Stromal cell of bone marrow (primary cell): ENCODE measurements at places on chromosomes 2 and 18.

- DNase-seq: peak; percentile 67
Measured at GRCh38 chr18:57803103-57803969, at the start of gene ATP8B1. ATP8B1 (minus strand) TSS chr18:57803315; CDS start chr18:57731807, 71,508 bp downstream.

DNA sequence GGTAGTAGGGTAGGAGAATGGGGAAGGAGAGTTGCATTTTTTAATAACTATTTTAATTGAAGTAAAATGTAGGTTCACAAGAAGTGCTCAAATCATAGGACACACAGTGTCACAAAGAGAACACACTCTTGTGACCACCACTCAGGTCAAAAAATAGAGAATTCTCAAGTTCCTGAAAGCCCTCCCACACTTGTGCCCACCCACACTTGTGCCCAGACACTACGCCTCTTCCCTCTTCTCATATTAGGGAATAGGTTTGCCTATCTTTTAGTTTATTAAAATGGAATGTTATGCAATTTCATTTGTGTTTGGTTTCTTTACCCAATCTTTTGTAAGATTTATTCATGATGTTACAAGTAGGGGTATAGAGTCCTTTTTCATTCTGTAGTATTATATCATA is 67.2 kb downstream of the UGGT1 start:
- no peak for DNase-seq

DNA sequence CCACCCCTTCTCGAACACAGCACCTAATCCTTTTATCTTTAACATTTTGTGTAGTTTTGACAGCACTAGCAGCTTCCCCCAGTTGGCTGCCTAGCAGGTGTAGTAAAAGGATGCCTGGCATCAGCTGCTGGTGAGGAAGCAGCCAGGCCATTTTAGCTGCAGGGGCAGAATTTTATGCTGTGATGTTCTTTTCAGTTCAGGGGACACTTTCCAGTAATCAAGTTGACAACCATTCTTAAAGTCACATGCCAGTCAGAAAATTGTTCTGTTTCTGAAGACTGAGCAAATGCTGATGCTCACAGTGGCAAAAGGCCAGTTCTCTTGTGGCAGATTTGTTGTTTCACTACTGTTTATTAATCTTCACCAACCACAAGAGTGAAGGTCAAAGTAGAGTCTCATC is 570.8 kb downstream of the CCDC85A start:
- no peak for DNase-seq

GRCh38 chr2:65320042-65320725 is 92.6 kb downstream of the ACTR2 start:
- peak; percentile 88 for DNase-seq

DNA sequence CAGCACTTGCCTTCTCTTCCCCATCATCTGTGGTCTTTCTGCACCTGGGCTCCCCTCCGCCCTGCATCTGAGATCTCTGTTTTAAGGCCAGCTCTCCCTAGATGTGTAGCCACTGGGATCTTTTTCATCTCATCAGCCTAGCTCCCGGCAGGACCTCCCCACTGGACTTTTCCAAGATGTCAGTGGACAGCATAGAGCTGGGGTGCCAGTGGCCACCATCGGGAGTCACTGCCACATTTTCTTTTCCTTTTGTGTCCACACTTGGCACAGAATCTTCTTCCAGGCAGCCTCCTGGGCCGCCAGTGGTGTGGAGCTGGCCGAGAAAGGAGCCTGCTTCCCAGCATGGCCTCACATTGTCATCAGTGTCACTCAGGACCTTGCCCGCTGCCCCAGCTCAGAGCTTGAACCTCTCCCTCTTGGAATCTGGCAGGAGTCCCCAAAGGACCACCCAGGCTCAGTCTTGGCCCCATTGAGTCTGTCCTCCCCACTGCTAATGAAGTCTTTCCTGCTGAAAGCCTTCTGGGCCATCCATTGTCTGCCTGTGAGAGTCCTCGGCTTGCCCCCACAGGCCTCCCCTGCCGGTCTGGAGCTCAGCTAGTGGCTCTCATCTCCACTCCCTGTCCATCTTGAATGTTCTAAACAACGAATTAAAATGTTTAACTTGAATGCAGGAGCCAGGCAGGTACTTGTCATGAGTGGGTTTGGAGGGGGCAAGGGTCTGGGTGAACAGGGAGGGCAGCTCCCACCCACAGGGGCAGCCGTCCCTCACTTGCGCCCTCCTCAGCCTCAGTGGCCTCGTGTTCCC is 324.4 kb downstream of the GBX2 start:
- no peak for DNase-seq

DNA sequence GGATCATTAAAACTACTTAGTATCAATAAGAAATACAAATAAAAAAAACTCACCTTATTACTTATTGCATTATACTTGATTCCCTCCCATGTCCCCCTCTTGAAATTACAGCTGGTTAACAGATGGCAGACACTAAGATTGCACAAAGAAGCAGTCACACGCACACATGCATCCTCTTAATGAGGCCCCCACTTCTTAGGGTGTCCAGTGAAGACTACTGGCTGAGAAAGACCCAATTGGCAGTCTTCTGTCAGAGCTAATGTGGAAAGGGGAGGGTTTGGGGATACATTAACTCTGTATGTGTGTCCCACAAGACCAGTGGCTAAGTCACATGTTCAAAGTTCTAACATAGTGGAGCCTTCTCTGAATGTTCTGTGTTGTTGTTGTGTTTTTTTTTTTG is 210.7 kb downstream of the MTX2 start:
- DNase-seq: no peak

DNA sequence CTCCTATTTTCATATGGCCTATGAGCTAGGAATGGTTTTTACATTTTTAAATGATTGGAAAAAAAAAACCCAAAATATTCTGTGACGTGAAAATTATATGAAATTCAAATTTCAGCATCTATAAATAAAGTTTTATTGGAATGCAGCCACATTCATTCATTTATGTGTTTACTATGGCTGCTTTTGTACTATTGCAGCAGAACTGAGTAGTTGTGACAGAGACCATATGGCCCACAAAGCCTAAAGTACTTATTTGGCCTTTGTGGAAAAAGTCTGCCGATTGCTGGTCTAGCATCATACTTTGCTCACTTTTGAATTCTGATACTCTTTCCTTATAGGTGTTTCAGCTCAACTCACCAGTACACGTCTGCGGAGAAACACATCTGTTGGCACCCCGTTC is 39.0 kb downstream of the MYO3B start:
- no peak for DNase-seq

GRCh38 chr2:25280051-25280687 is 61.6 kb downstream of the DNMT3A start:
- DNase-seq: no peak

GRCh38 chr2:219445220-219445640 is 10.6 kb downstream of the SPEG start:
- DNase-seq: no peak

DNA sequence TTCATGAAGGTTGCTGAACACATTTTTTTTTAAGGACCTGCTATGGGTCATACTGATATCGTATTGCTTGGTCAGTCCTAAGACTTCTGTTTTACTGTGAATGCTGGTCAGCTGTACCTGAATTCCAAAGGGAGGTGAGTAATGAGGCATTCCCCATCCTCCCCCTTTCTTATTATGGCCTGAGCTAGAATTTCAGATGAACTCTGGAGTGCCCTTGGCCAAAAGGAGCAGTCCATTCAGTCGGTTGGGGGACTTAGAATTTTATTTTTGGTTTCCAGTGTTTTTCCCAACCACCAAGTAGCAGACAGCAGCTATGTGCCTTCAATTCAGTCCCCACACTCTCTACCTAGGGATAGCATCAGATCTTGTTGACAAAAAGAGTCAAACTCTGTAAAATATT is 26.9 kb upstream of the PDCL3 start:
- no peak for DNase-seq

- DNase-seq: peak; percentile 73
Measured at GRCh38 chr2:239002954-239003623, 155.2 kb downstream of the TWIST2 start.

DNA sequence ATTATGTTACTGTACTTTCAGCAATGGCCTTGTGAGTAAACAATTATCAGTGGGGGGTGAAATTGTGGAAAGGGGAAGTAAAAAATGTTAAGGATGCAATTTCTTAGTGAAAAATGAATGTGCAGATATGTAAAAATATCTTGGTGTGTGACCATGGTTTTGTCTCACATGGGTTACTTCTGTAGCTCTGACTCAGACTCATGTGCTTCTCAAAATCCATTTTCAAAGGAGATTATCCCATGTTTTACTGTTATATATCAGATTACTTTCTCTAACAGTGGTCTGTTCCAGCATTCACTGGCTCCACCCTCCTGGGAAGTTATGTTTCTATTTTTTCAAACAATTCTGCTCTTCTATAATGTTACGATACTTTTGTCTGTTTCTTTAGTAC is 298.2 kb upstream of the COL3A1 start:
- peak; percentile 79 for DNase-seq

GRCh38 chr18:44039826-44040225 is 640.9 kb upstream of the SETBP1 start:
- no peak for DNase-seq

DNA sequence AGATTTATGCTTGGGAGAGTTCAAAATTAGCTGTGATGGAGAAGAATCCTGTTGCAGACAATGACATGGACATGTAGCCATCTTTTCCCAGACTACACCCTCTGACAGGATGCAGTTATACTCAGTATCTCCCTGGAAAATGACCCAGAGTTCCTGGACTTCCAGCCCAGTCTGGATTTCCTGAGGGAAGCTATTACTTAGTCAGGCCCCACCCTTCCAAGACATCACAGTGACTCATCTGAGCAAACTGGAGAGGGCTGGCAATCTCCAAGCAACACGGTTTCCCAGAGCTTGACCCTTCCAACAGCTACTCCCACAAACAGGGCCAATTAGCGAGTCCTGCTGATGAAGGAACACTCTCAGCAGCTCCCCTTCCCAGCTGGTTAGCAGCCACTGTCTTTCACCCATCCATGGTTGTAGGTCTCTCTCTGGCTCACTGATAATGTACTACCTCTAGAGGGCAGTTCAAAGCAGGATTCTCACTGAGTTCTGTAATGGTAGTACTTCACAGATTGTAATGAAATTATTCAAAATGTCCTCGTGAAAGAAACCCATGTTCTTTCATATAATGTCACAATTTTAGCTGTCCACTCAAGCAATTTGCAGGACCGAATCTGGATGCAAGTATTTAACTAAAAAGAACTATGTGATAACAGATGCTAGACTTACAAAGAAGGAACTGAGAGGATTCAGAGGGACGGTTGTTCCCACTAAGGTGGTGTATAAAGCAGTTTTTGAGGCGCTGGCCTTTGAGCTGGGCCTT is 110.2 kb downstream of the MDH1 start:
- peak; percentile 90 for DNase-seq

DNA sequence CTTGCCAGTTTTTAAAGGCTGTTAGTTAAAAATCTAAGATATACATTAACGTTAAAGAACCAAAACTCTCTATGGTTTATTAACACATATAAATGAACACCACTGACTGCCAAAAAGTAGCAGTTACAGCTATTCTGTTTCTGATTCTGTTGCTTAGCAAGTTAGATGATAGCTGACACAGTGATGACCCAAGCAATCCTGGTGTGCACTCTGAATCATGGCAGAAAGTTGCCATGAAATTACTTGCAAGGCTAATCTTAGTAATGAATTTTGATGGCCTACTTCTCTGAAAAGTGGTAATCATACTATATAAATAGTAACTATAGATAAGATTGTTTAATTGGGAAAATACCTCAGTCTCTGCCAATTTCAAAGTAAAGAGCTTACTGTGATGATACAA is 57.7 kb downstream of the ROCK2 start:
- peak; percentile 41 for DNase-seq

DNA sequence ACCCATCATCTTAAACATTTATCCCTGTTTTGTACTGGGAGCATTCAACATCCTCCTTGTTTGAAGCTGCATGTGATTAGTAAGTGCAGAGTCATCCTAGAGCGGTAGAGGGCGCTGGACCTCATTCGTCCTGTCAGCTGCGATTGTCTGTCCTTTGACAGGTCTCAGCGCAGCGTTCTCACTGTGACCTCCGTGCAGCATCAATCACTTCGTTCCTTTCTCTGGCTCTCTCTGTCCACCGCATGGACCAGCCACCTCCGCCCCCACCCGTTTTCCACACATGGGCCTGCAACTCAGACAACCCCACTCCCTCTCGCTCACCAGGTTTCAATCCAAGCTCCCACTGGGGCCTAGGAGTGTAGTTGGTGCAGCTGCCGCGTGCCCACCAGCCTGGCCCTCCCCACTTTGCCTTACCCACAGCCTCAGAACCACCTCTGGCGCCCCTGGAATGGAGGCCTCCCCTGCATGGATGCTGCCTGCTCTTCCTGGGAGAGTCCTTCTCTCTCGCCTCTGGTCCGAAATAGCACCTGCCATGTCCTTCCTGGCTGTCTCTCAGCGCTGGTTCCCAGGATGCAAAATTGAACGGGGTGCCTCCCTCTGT is 90.5 kb downstream of the NDUFA10 start:
- no peak for DNase-seq

DNA sequence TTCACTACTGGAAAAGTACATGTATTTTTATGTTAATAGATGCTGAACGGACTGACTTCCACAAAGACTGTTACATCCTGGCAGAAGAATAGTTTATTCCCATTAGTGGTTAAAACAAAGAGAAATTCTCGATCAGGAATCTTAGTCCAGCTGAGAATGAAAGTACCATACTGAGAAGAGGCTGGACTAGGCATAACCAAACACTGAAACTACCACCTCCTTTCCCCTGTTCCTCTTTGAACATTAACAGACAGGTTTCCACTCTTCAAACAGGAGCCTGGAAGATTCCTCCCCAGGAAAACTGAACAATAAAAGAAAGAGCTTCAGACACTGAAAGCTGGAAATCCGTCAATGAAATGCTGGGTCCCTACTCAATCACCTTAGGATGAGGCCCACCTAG is 25.8 kb downstream of the LDAH start:
- no peak for DNase-seq

DNA sequence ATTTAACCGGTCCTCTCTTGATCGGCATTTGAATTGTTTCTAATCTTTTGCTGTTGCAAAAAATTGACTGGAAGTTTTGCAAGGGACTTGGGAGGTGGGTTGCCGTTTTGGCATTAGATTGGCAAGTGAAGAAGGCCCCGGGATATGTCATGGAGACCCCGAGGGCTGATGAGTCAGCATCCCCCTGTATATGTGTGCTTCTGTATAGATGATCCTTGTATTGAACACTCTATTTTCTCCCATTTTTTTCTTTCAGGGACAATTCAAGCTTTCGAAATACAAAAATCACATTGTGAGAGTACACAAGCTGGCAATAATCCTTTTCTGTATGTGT is 30.1 kb downstream of the EIF4E2 start:
- DNase-seq: no peak

DNA sequence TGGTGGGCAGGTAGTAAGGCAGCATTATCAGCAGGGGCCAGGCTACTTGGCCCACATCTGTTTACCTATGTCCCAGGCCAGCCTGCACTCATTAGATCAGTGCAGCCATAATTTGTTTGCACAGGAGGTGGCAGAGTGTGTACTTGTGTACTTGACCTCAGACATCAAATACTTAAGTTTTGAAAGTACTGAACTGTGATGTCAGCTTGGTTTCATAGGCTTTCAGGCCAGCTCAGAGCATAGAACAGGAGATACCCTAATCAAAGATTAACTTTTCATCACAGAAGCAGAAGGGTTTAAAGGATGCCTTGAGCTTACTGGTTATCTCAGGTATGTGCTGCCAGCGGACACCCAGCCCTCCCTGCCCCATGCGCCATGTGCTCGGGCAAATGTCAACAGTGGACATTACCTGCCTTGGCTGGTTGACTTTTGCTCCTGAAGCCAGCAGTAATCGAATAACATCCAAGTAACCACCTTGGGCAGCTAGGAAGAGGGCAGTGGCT is 33.2 kb downstream of the ANKRD29 start:
- no peak for DNase-seq

- DNase-seq: no peak
Measured at GRCh38 chr2:177343773-177344172, 48.8 kb upstream of the AGPS start.

- DNase-seq: no peak
Measured at GRCh38 chr2:58339548-58340243, 98.6 kb upstream of the FANCL start.
